ENCODE measurements at places on chromosomes 3 and 15.

DNA sequence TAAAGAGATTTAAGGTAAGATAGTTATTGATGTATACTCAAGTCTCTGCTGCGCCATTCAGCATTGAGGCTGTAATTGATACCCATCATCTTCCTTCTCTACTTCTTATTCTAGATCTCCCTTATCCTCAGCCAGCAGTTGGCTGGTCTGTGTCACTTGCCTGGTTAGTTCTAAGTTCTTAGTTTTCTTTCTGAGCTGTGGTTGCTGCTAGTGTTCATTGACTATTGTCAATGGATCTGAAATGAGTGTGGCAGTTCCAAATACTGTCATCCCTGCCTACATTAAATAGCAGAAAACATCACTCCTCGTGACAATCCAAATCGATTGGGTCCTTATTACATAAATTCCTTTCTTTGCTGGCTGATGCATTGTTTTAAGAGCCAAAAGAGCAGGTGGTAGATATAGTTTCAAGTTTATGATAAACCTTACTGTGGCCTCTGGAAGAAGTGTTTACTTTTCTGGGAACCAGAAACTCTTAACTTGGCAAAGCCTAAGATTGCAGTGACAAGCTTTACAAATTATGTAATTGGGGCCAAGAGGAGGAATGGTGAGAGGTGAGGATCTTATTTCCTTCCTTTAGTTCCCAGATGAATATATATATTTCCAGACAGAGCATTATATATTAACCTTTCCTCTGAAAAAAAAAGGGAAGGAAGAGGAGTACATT, 168.0 kb downstream of the GMNC start:
- DNase-seq: no peak

DNA sequence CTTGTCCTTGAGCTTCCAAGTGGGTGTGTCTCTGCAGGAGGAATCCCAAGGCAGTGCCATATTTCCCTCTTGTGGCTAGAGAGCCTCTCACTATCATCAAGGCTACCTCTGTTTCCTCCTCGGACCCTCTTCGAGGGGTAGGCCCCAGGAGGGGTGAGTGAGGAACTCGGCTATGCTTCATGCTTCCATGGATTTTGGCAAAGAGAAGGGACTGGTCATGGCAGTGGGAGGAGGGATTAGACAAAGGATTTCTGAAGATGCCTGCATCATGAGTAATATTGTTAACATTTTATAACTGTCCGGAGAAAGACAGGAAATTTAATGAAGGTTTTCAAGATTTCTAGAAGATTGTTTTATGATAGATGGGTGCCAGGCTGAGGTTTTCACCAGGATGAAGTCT, 241.5 kb downstream of the CLSTN2 start:
- DNase-seq: no peak

GRCh38 chr15:99590913-99591646, 25.3 kb downstream of the MEF2A start:
- DNase-seq: no peak

DNA sequence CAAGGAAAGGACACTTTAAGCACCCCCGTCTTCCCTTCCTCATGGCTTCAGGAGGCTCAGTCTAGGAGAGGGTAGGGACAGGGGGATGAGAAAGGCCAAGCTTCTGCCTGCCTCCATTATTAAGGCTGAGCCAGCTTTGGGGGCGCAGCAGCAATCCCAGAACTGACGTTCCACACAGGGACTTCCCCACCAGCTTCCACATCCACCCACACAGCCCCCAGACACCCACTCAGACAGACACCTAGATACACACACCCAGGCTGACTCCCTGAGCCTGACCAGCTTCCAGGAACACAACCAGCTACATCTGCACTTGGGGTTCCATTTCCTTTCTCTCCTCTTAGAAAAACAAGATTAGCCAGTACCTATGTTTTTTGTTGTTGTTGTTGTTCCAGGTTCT, 4.7 kb downstream of the HCN4 start:
- DNase-seq: no peak

DNA sequence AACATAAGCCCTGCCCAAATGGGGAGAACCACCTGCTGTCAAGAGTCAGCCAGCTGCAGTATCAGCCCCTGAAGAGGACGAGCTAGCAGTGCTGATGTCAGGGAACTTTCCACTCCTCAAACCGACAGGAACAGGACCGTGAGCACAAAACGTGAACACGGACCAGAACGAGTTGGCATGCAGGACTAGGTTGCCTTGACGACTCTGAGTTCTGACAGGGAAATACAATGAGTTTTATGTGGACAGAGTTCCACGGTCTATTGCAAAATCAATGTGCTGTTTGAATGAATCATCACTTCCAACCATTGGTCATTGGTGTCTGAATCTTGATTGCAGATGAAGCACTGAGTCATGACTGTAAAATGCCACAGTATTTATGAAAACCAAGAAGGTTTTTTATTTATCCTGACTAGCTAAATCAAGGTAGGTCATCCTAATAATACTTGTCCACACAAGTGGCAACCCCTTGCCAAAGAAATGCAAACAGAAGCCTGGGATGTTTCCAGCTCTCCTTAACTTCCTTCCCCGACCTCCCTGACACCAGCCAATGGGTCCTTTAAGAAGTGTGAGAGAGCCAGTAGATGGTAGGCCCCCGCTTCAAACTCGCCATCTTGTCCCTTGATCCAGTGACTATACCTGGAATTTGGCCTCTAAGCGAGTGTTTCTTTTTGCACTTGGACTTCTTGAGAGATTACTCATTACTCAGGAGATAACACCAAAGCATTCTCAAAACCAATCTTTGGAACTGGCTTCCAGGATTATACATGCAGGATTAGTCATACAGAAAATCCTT, 119.6 kb downstream of the ASB7 start:
- DNase-seq: no peak

- no peak for DNase-seq
Measured at GRCh38 chr3:134236505-134237170, 14.0 kb downstream of the RYK start.

GRCh38 chr3:88879905-88880304, 227.5 kb upstream of the EPHA3 start:
- DNase-seq: no peak

DNA sequence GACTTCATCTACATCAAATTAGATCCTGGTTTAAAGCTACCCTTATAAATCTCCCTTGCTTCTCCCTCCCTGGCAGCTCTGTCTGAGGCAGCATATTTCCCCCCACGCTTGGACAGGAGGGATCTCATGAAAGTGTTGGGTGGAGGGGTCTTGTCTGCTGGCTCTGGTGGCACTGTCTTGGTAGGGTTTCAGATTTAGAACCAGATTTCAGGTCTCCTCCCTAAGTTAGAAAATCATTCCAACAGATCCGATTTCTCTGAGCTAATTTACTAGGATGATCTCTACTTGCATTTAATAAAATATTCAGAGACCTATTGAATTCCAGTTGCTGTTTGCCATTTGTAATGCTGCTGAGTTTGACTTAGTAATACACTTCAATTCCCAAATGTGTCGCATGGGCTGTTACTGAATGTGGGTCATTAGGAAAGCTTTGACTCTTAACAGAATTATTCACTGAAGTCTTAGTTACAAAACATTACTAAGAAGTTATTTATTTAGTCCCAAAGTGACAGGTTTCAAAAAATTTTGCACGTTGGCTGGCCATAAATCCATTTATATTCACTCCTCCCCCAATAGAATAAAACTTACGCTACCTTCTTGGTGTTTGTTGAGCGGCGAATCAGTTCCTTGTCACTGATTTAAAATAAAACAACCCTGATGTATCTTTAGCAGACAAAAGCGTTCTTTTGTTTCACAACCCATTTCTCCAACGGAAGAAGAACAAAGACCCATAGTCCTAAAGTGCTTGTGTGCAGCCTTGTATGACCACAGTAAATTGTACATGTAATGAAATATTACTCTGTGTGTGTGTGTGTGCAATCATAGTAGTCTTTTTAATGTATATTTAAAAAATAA, 84.5 kb downstream of the TRAK1 start:
- no peak for DNase-seq
